Frontal cortex (tissue), 4 donors: ENCODE measurements at places on chromosomes 11 and 22.

DNA sequence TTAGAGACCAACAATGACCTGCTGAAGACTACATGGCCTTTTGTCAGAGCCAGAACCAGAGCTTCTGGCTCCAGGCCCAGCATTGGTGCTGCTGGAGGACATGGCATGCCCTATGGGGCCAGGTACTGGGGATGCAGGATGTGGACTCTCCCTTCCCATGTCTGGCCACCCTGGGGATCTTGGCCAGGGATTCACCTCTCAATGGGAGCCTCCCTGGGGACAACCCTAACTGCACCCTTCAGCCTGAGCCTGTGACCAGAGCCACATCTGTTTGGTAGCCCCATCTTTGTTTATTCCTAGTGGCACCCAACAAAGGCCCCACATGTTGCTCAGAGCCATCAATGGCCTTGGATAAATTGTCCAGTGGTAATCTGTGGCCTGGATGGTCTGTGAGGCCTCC lies 5.8 kb downstream of the KLHL35 start:
- no peak for DNase-seq

- peak; percentile 91 for DNase-seq
These were observed at the start of gene RIN1 for GRCh38 chr11:66336234-66337102. Gene RIN1 (minus strand): TSS chr11:66336434. CDS start chr11:66336402, 32 bp downstream.

DNA sequence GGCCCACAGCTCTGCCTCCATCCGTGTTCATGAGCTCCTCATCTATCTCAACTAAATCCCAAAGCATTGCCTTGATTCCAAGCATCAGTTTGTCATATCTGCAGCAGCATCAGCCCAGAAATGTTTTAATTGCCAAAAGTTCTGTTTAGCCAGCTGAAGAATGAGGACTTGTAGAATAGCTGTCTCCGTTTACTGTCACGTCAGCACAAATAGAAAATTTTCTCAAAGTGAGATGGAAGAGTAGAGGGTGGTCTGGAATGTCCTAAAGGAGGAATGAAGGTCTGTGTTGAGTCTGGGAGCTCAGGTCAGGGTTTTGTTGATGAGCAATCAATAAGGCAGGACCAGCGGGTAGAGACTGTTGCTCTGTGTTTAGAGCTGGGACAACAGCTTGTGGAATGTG lies 134.9 kb upstream of the ISX start:
- DNase-seq, result no peak

DNA sequence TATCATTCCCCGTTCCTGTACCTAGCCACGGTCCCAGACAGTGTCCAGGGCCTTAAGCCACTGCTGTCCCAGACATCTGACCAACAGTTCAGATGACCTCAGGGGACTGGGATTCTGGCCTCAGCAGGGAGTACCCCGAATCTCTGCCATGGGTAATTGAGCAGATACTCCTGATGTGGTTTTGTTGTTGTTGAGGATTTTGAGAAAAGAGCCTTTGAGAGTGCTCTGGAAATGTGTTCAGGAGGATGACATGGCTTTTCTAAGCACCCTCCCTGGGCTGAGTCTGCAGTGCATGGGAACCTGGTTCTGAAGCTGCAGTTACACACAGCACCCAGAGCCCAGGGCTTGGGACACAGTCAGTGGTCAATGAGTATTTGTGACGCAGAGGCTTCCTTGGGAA lies 30.4 kb downstream of the ADAMTS15 start:
- DNase-seq, result peak; percentile 4

DNA sequence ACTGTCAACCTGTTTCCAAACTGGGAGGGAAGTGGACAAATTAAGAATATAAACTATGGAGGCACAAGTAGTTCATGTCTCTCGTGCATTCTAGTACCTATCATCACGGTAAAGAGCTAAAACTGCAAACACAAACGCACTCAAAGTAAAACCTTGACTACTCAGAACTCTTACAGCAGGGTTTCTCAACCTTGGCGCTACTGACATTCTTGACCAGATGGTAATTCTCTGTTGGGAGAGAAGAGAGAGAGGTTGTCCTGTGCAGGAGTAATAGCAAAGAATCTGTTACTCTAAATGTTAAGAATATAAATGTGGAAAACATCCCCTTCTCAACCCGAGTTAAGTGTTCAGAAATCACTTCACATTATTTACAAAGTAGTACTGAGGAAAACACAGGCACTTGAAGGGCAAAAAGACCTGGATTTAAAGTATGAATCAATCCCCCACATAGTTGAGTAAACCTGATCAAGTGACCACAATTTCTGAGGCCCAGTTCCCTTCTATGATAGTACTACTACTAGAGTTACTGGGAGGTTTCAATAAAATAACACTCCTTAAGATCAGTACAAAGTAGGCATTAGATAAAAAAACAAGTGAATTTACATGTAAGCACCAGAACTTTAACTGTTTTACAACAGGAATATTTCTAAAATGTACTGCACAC lies 73.1 kb upstream of the ARHGAP32 start:
- DNase-seq, result no peak

DNA sequence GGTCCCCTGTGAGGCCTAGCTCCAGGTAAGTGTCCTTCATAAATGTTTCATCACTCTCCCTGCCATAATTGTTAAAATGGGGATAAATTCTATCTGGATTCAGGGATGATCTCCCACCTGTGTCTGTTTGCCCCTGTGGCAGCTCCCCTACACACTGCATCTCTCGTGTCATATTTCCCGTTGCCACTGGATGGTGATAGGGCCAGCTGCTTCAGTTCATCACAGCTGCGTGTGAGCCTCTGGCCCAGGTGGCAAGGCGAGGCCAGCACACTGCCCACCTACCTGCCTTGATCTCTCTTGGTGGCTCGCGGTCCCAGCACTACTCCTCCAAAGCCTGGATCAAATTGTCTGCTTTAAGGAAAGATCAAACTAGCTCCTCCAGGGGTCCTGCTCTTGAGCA lies 187.4 kb downstream of the GRIK4 start:
- DNase-seq, result no peak

DNA sequence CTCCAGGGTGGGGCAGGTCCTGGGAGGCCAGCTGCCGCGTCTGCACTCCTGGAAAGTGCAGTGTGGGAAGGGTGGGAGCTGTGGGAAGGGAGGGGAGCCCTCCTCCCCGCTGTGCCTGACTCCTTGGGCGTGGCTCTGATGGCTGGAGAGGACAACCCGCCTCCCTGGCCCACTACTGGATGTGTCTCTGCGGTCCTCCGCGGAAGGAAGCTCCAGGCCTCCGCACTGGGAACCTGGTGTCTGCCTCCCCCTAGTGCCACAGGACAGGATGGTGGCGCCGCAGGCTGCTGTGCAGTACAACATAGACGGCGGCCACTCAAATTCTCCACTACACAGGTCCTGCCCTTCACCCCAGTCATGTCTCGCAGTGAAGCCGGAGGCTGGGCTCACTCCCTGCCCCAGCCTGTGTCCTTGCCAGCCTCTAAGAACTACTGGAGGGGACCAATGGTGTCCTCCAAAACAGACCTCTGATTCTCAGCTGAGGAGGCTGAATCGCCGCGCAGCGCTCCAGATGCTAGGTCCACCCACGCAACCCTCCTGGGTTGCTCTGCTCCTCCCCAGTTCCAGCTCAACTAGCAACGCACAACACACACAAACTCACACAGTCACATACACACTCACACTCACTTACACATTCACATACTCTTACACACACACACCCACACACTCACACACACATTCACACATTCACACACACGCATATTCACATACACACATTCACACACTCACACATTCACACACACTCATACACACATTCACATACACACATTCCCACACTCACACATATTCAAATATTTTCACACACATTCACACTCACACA lies 12.4 kb upstream of the DSCAML1 start:
- peak; percentile 59 for DNase-seq

- DNase-seq, result no peak
These were observed 20.3 kb downstream of the PARVG start for GRCh38 chr22:44200855-44201550.

DNA sequence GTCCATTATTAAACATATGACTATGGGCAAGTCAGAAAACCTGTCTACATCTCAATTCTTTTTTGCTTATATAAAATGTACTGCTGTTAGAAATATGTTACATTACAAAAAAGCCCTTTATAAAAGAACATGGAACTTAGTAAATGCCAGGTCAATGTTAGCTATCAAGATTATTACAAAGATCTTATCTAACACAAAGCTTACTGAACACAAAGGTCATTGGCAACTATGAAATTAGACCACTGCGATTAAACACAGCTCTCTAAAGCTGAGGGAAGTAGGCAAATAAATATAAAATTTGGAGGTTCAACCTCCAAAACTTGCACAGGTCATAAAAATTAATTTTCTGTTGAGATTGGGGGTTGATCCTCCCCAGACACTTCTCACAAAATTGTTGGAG lies 692.8 kb upstream of the CCDC90B start:
- DNase-seq, result no peak

GRCh38 chr22:24503137-24503842 lies 8.2 kb downstream of the UPB1 start:
- peak; percentile 54 for DNase-seq

DNA sequence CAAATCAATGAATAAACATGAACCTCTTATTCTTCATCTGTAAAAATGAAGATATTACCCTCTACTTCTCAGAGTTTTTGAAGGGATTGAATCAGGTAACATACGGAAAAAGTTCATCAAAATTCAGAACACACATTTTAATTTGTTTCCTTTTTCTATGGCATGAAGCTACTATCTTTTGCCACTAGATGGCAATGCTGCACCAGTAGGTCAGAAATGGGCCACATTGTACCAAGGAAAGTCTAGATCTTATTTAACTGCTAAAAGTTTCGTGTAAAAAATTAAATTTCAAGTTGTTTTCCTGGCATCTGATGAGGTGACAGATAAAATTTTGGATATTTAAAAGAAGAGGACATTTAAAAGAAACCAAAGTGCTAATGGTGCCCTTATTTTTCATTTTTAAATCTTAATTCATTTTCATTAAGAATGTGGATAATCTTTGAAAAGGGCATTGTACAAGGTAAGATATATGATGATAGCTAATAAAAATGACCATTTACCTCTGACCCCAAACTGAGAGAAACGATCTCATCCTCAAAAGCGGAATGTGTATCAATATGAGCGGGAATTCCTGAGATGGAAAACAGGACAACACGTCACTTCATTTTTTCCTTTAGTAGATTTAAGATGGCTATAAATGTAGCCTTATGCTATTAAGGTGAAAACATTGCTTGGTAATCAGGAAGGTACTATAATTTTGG lies 16.1 kb downstream of the ALKBH8 start:
- DNase-seq, result peak; percentile 18

DNA sequence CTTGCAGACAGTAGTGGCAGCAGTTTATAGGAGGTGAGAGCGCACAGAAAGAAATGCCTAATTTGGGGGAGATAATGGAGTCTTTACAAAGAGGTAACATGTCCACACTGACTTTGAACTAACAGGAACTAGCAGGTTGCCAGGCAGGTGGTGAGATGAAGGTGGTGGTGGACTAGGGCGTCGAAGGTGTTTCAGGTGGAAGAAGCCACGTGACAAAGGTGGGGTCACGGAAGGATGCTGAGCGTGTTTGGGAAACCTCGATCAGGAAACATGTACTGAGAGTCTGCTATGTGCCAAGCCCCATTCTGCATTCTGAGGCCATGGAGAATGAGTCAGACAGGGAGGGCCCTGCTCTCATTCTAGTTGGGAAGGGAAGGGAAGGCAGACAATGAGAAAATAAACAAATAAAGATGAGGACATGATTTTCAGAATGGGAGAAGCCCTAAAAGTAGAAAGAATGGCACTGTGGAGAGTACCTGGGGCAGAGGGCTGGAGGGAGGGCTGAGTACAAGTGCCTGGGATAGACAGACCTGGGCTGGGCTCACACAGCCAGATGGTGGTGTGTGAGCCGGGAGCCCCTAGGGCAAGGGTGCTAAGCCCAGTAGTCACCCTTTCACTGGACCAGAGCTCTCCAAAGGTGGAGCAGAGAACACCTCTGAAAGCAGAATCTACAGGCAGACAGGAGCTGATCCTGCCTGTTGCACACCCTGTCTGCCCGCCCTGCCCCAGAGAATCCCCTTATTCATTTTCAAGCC lies 16.2 kb upstream of the NNMT start:
- no peak for DNase-seq

- no peak for DNase-seq
These were observed 2.1 kb downstream of the ADA2 start for GRCh38 chr22:17217179-17217578.

DNA sequence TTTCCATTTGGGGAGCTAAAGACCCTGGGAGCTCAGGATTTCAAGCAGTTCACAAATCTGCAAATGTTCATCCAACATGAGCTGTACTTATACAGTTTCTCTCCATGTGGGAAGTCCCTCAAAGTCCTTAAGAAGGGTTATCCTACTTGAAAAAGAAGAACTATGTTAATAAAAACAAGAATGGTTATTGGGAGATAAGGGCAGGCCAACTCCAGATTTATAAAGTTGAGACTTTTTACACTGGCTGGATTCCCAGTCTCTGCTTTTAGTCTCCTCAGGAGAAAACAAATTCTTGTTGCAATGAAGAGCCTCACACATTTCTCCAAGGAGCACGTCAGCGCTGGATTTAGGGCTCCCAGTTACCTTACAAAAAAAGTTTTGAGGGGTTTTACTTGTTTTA lies 34.2 kb upstream of the CTTN start:
- DNase-seq, result no peak

DNA sequence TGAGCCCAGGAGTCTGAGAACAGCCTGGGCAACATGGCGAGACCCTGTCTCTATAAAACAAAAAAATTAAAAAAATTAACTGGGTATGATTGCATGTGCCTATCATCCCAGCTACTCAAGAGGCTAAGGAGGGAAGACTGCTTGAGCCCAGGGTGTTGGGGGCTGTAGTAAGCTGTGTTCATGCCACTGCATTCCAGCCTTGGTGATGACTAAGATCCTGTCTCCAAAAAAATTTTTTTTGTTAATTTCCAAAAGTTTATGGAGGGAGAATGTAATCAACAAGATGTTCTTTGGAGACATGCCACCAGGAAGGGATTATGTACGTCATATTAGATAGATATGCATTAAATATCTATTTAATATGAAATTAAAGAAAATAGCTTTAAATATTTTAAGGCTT lies 267.5 kb downstream of the SBF2 start:
- DNase-seq, result no peak

DNA sequence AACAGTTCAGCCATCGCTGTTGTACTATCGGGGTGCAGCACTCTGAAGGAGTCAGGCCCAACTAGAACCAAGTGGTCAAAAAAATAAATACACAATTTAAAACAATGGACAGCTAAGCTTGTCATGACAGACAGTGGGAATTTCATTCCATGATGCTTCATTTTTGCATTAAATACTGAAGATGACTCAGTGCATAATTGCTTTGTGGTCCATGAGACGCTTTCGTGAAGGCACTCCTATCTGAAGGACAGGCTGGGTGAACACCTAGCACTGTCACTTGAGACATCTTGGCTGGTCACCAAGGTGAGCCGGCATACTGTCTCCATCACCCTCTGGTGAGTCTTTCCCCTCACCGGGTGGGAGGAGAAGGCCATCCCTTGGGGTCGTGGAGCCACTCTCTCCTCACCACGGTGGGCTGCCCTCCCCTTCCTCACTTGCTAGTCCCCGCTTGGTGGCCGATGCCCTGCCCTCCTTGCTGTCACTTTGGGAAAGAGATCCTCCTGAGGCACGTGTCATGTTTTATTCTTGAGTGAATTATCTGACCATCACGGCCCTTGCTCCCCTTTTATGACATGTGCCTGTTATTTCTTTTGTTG lies 4.9 kb upstream of the TESMIN start:
- DNase-seq, result no peak
